ENCODE measurements at places on chromosomes 3 and 15. TPM values are rescaled to one million over a fixed set of nuclear protein-coding genes. Genes with fewer than 3 reads are reported as not detected.

The CTDSPL gene
- total RNA-seq = 22.2 TPM

The AMIGO3 gene
- not detected for total RNA-seq

The FBXO40 gene
- not detected for total RNA-seq

The ITPKA gene
- total RNA-seq = 0.92 TPM

The TUSC2 gene
- 16.5 TPM for total RNA-seq

All from smooth muscle cell of bladder (primary cell).